ENCODE measurements at places on chromosomes 11 and 22.
A peak's percentile ranks its signal among the peaks of the same experiment; 100 is the strongest.

- DNase-seq = no peak
Observed at GRCh38 chr11:27161071-27161470, 120.5 kb downstream of the BBOX1 start.

GRCh38 chr11:2930704-2931419 is 1.6 kb upstream of the PHLDA2 start:
- DNase-seq = peak; percentile 67

GRCh38 chr11:115377882-115378296 is 126.3 kb downstream of the CADM1 start:
- no peak for DNase-seq

DNA sequence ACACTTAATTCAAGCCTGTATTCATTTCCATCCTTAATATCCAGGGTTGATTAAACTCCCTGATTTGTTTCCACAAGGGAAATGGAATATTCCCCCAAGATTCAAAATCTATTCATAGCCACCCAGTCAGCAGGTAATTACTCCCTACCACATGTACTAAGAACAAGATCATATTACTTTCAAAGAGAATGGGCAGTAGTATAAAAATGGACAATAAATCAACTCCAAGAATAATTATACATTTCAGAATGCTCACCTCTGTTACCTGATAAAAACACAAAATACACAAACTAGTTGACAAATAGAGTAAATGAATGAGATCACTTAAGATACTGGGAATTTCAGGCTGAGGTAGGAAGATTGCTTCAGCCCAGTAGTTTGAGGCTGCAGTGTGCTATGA is 8.5 kb upstream of the FEZ1 start:
- no peak for DNase-seq

DNA sequence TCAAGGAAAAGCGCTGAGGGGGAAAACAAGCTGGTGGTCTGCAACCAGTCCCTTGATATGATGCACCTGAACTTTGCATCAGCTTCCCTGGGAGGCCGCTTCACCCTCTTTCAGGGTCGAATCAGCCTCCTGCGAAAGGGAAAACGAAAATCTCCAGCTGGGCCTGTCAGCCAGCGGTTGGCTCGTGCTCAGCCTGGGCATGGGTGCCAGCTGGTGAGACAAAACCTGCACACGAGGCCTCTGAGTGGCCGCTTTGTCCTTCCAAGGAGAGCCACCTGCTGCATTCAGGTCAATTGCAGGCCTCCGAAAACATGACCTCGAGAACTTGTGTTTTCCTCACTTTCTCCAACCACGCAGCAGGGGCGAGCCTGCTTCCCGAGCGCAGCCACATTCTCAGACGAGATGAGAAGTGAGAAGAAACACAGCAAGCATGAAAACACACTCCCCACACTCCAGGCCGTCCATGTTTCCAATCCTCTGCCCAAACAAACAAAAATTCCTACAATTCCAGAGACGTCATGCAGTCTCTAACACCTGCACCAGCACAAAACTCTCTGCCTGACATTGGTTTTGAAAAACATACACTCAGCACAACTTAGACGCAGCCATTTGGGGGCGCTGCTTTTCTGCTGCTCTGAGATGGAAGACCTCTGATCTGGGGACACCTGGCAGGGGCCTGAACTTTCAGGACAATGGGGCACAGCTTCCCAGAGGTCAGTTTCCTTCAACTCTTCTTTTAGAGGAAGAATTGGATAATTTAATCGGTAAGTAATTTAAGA is 77.1 kb downstream of the DHCR7 start:
- no peak for DNase-seq

DNA sequence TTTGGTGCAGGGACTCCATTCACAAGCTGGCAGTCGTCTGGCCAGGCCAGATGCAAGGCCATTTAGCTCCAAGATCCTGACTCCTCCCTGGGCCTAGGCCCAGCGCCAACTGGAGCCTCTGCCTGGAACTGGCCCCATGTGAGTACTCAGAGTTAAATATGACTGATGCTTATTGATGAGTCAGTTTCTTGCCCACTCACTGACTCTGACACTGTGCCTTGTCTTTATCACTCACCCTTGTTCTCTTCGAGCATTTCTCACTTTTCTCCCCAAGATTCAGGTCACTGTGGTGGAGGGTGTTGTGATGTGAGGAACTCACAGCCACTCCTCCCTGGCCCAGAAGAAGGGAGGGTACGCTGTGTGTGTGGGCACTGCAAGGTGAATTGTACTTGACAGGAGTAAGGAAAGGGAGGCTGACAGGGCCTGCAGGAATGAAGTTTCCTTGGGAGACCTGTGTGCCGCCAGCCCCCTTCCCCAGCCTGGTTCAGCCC is 23.2 kb upstream of the ST3GAL4 start:
- no peak for DNase-seq

DNA sequence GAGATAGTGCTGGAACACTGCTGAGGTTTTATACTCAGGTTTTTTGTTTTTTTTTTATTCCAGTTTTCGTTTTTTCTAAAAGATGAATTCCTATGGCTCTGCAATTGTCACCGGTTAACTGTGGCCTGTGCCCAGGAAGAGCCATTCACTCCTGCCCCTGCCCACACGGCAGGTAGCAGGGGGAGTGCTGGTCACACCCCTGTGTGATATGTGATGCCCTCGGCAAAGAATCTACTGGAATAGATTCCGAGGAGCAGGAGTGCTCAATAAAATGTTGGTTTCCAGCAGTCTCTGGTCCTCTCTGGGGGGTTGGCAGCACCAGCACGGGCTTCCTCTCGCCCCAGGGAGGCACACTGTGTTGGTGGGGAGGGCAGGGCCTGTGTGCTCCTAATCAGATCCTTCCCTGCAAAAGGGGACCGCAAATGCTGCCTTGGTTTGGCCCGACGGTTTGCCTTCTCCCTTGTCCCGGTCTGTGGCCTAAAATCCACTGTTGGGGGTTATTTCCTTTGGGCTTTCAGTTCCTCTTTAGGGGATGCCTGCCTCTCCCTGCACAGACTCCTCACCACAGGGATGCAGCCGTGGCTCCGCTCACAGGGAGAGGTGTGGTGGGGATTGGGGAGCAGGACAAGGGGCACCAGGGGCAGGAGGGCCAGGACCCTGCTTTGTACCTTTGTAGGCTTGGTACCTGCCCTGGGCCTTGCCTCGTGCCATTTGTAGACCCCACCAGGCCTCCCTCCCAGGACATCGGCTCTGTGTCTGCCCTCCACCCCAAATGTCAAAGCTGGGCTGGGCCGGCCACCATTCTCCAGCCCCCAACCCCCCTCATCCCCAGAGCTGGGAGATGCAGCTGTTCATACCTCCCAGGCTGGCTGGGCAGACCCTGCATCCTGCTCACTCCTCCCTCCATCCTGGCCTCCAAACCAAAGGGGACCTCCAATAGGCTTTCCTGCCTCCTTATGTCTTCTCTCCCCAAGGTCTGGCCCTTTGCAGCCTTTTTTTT is 13.5 kb downstream of the MCAT start:
- DNase-seq = no peak

DNA sequence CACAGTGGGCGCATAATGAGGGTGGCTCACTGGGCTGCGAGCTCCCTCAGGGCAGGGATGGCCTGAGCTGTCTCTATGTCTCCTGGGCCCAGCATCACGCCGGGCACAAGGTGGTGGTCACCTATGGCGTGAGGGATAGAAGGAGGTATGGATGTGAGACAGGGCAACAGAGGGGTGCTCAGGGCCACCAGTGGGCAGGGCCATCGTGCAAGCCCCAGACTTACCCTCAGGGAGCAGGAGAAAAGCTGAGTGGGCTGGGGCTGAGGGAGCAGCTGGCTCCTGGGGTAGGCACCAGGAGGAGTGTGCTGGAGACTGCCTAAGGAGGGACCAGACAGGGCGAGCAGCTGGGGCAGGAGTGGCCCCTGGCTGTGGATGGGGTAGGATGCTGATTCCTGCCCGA is 34.3 kb upstream of the KLHL35 start:
- no peak for DNase-seq

DNA sequence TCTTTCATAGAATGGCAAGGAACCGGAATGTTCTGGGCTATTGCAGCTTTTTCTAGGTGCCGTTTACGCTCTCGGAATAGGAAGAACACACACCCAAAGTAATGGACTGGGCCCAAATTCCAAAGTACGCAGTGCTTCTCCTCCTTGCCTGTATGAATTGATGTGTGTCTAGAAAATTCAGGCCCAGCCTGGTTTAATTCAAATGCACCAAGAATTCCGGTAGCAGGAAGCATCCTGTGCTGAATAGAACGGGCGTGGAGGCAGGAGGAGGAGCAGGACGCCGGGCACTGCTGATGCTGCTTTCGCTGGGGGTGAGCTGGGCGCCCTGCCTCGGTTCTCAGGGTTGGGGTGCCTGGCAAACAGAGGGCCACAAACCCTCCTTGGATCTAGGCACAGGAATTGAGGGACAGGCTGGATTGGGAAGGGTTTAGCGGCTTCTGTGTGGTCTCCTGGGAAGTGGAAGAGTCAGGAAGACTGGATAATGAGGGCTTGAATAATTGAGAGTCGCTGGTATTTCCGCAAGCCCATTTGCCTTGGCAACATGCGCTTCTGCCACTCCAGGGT is 2.0 kb downstream of the PARVB start:
- DNase-seq = no peak

GRCh38 chr22:37273846-37274225 is 8.5 kb upstream of the CYTH4 start:
- DNase-seq = no peak

DNA sequence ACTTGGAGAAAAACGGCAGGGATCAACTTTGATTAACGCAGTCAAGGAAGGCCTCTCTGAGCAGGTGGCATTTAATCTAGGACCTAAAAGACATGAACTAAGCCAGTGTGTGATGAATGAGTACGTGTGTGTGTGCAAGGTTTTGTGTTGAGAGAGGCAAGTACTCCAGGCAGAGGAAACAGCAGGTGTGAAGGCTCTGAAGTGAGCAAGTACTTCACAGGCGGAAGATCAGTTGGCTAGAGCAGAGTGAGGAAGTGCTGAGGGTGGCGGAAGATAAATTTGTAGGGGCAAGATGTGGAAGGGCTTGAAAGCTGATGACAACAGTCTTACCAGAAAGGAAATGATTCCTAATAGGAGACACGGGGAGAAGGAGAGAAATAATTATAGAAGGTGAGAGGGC is 6.8 kb downstream of the APIP start:
- DNase-seq = no peak

GRCh38 chr11:923691-924405 is 1.8 kb upstream of the AP2A2 start:
- no peak for DNase-seq

DNA sequence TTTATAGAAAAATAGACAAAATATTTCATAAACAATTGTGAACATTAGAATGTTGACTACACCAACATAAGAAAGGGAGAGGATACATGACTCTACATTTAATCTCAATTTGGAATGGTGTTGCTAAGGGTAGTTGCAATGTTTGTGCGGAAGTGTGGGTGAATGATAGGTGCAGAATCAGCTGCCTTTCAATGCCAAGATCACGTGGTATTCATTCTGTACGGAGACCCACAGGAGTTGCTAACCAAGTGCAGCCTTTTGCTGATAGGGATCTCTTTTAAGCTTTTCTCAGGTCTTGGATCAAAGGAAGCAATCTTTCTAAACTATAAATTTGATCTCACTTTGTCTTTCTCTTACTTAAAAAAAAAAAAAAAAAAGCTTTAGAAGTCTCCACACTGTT is 29.8 kb upstream of the CTSC start:
- no peak for DNase-seq

- DNase-seq = no peak
Observed at GRCh38 chr11:71454470-71455113, 1.6 kb downstream of the NADSYN1 start.

DNA sequence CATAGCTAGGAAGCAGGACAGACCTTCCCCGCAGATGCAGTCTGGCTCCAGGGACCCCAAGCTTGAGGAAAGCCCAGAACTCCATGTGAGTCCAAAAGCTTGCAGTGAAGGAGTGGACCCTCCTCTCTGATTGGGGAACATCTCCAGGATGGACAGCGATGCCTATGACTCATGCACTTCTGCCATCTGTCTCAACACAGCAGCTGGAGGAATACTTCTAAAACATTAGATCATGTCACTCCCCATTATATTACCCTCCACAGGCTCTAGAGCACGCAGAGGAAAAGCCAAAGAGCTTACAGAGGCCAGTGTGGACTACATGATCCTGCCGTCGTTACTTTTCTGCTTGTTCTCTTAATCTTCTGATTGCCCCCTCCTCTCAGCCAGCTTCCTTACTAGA is 605.7 kb downstream of the INSC start:
- no peak for DNase-seq

- no peak for DNase-seq
Observed at GRCh38 chr11:117188620-117189081, 10.1 kb downstream of the SIDT2 start.

GRCh38 chr11:64535811-64536210 is 55.2 kb upstream of the SLC22A12 start:
- no peak for DNase-seq

GRCh38 chr22:48081281-48081680 is 1318.8 kb downstream of the TBC1D22A start:
- no peak for DNase-seq

- DNase-seq = no peak
Observed at GRCh38 chr11:2234963-2235362, 35.4 kb downstream of the ASCL2 start.
